Activated CD4-positive, alpha-beta T cell treated with anti-CD3 and anti-CD28 coated beads for 1 hour (primary cell): ENCODE measurements at places on chromosomes 4 and X.

GRCh38 chr4:84003046-84003445 lies 467.1 kb downstream of the GPAT3 start:
- DNase-seq, result no peak

- no peak for DNase-seq
Observed at GRCh38 chr4:25029479-25030276, 1.1 kb downstream of the LGI2 start.

GRCh38 chr4:139453041-139453370 lies 915 bp upstream of the RAB33B start:
- peak; percentile 54 for DNase-seq

DNA sequence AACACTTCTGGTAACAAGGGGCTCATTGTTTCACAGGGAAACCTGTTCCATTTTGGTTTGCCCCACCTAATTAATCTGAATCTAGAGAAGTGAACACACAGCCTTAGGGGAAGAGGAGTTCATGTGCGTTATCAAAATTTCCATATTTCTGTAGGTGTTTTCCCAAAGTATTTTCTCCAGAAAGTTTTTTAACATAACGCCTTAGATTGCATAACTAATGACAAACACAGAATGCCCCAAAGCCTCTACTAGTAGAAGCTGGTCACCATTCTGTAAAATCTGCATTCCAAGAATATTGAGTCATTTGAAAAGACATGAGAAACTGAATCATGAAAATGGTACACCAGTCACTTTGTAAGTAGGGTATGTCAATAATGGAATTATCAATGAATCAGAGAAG lies 41.1 kb downstream of the IL13RA2 start:
- DNase-seq, result no peak

GRCh38 chr4:183470821-183471220 lies 26.4 kb downstream of the CDKN2AIP start:
- no peak for DNase-seq

DNA sequence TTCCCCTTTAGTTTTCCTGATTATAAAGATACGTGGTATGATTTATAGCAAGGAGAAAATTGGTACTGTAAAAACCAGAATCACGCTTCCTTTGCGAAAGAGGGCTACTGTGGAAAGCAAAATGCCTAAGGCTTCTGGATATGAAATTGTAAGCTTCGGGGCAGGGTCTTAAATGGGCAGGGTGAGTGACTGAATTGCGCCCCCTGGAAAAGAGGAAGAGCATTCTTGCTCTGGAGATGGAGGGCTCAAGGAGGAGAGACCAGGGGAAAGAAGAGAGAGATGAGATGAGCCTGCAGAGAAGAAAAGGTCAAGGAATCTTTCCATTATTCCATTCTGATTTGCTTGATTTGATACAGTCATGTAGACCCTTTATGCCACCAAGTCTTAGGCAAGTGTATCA lies 13.1 kb upstream of the ETNPPL start:
- no peak for DNase-seq

GRCh38 chrX:9312922-9313867 lies 151.7 kb upstream of the TBL1X start:
- DNase-seq, result peak; percentile 57

DNA sequence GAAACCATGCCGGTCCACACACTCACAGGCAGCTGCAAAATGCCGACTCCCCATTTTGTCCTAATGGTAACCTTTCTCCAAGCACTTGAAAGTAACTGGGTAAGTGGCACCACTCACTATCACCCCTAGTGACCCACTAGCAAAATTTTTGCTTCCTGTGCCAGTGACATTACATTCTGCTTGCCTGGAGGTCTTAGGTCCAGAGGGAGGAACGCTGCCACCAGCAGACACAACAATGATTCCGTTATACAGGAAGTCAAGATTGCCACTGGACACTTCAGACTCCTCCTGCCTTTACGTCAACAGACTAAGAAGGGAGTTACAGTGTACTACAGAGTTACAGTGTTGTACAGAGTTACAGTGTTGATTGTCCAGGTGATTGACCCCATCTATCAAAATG lies 11.8 kb upstream of the TMEM192 start:
- DNase-seq, result no peak
